CD4-positive, alpha-beta T cell treated with Interleukin-12 subunit alpha and Interleukin-12 subunit beta, for 1 hour (primary cell): ENCODE measurements at places on chromosomes 1 and 21.

DNA sequence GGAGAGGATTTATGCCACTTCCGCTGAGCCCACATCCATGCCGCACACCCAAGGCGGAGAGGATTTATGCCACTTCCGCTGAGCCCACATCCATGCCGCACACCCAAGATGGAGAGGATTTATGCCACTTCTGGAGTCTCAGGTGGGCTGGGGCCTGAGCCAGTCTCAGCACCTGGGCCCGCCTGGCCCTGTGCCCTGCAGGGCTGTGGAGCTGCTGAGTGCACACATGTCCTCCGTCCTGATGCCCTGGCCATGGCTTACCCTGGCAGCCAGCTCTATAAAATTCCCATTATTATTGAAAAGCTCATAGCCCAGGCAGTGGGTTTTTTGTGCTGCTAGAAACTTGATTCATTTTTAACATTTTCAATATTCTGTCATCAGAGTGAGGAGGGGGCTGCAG, 89.8 kb upstream of the TMEM51 start:
- no peak for DNase-seq

- DNase-seq = no peak
Observed at GRCh38 chr1:52996653-52997052, 65.4 kb upstream of the PODN start.

- no peak for DNase-seq
Observed at GRCh38 chr1:84800090-84801073, 92.6 kb downstream of the LPAR3 start.

- DNase-seq = no peak
Observed at GRCh38 chr1:39656391-39656790, 15.5 kb downstream of the NT5C1A start.

DNA sequence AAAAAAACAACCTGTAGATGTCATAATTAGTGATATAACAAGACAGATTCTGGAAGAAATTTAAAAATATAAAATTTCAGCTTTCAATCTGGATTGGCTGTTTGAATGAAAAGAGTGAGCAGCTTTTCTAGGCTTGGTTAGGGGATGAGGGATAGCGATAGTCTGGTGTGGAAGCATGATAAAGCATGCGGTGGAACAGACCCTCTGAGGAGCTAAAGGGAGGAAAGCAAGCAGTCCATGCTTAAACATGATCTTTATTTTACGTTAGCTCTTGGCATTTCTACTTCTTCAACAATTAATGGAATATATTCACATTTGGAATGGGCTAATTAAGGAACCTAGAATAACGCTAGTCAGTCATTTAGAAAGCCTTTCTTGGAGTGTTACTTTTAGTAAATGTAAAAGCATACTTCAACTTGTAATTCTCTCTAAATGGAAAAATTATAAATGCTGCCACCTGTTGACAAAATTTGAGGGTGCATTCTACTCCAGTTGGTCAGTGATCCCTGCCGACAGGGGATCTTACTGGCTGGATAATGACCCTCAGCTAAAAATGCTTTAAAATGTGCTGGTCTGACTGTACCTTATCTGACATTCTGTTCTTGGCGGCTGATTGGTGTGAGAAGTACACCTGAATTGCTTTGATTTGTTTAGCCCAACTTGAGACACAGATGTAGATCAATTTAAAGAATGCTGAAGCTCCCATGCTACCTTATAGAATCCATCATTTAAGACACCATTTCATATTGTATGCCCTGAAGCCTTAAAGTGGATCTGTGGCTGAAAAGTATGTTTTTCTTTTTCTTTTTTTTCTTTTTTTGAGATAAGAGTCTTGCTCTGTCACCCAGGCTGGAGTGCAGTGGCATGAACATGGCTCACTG, 61.2 kb downstream of the AK4 start:
- peak; percentile 26 for DNase-seq

- DNase-seq = no peak
Observed at GRCh38 chr1:1433804-1434130, 1.7 kb upstream of the VWA1 start.

- DNase-seq = no peak
Observed at GRCh38 chr21:30329203-30329875, 8.2 kb downstream of the KRTAP27-1 start.

- no peak for DNase-seq
Observed at GRCh38 chr1:208808301-208808700, 564.1 kb upstream of the PLXNA2 start.

GRCh38 chr1:204491655-204492054, 3.0 kb downstream of the PIK3C2B start:
- no peak for DNase-seq

- DNase-seq = no peak
Observed at GRCh38 chr1:48371598-48371997, 100.4 kb downstream of the SPATA6 start.

- peak; percentile 82 for DNase-seq
Observed at GRCh38 chr1:27643600-27644368, 8.8 kb upstream of the FGR start.

GRCh38 chr1:68969441-68969840, 472.6 kb upstream of the DEPDC1 start:
- no peak for DNase-seq
